Anterior cingulate cortex (tissue), 58 donors: ENCODE measurements at places on chromosomes 3 and 15.

- no peak for DNase-seq
Measured at GRCh38 chr3:169362301-169362700, 301.2 kb downstream of the MECOM start.

- DNase-seq = no peak
Measured at GRCh38 chr3:127682561-127682960, 9.8 kb downstream of the ABTB1 start.

DNA sequence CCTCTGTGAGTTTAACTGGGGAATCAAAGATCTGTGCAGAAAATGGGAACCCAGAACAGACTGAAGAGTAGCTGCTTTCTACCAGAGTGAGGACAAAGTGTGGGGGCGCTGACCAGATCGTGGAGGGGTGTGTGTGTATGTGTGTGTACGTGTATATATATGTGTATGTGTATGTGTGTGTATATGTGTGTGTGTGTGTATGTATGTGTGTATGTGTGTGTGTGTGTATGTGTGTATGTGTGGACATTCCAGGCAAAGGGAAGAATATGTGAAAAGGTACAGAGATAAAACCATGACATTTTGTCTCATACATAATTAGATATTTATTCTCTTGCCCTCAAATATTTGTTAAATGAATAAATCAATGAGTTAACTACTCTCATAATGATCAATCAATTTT, 54.9 kb upstream of the DPPA4 start:
- DNase-seq = no peak

DNA sequence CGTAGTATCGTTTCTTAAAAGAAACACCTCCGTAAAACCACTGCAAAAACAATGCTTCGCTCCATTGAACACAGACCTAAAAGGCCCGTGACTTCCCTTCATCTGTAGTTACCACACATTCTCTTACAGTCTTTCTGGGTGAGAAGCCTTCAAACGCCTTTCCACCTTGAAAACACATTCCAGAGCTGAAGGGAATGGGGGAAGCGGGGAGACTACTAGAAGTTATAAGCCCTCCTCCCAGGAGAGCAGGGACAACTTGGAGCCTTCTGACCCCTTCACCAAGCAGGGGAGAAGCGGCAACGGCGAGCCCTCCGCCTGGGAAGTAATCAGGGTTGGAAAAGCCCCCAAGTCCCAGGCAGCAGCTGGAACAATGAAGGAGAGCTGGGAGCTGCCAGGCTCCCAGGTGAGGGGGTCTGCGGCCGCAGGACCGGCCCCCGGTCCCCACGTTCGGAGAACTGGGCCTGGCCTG, 461 bp downstream of the SECISBP2L start:
- peak; percentile 65 for DNase-seq

DNA sequence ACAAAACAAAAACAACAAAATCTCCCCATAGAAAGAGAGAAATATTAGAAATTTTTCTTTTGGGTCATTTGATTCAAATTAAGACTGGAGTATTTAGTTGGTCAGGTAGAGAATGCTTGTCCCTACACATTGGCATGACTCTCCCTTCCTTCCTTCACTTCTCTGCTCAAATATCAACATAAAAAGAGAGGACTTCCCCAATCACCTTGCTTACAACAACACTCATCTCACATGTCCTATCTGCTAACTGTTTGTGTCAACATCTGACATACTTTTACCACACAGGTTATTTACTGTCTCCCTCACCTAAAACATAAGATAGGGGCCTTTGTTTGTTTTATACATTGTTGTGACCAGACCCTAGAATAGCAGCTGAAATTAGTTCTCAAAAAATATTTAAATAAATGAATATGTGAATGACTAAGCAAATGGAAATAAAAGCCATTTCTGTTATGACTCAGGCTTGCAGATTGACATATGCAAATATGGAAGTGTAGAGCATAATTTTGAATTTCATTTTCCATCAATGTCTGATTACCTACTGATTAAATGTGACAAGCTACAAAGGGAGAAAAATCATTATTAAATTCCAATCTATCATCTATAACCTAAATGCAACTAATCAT, 304.8 kb downstream of the CTNNB1 start:
- no peak for DNase-seq

DNA sequence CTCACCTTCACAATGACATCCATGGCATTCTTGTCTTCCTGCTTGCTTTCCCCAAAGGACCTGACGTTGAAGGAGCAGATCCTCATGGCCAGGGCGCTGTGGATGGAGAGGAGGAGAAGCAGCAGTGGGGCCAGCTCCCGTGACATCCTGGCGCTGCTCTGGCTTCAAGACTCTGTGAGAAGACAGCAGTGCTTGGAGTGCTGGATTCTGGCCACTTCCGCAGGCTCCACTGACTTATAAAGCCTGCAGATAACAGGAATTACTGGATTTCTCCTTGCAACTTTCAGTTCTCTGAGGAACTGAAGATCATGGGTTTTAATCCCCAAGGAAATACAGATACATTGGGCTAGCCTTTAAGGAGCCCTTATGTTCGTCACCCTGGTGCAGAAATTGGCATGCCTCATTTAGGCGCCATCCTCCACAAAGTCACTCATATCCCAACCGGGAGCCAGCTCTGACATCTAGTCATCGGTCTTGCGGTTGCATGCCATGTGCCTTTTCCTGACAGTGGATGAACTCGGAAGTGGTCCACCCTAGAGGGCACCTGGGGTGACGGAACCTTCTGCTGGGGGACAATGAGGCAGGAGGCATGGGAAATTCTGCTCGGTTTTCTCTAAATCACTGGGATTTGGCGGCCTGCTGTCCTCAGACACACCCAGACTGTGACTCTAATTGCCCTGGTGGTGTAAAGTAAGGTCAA, at the start of gene DNASE1L3:
Gene DNASE1L3, minus strand, starts transcription at position 212 of the 700 bp plus-strand sequence. Its CDS starts 66 bp downstream, at position 146.
- DNase-seq = no peak

GRCh38 chr15:46080016-46080415, 445.2 kb downstream of the SQOR start:
- DNase-seq = no peak

DNA sequence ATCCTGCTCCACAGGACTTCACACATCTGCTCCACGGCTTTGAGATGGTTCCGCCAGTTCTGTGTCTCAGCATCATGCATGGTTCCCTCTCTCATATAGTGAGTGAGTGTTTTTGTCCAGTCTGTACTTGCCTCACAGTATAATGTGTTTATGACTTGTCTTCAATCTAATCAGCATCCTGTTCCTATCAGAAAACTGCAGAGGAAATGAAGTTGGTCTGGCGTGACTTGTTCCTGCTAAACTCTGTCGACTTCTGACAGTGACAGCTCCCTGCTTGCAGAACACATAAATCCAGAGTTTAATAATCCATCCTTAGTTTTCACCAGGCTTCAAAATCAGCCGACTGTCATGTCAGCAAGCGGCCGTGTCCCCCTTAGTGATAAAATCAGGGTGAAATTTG, 222.3 kb downstream of the SLCO3A1 start:
- no peak for DNase-seq

DNA sequence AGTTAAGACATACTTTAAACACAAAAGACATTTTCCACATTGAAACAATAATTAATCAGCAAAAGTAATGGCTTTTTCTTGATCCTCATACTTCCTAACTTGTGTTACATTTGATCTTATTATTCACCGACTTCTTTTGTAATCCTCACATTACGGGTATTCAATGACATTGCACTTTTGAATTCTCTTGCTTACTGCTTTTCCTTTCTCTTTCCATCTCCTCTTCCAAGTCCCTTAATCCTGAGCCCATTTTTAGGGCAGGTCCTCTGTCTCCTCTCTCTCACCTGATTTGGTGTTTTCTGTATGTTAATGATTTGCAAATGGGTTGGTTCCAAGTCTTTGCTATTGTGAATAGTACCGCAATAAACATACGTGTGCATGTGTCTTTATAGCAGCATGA, 48.5 kb upstream of the RAP2B start:
- no peak for DNase-seq

DNA sequence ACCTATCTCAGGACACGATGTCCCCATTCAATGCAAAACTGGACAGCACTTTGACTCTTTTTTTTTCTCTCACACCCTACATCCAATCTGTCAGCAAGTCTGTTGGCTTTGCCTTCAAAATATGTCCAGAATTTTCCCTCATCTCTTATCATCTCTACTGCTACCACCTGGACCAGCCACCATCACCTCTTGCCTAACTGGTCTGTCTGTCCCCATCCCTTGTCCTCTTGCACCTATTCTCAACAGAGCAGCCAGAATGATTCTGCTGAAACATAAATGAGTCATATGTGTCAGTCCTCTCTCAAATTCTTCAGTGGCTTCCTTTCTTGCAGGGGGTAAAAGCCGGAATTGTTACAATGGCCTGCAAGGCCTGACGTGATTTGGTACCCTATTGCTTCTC, 105.8 kb downstream of the CYP19A1 start:
- DNase-seq = no peak

DNA sequence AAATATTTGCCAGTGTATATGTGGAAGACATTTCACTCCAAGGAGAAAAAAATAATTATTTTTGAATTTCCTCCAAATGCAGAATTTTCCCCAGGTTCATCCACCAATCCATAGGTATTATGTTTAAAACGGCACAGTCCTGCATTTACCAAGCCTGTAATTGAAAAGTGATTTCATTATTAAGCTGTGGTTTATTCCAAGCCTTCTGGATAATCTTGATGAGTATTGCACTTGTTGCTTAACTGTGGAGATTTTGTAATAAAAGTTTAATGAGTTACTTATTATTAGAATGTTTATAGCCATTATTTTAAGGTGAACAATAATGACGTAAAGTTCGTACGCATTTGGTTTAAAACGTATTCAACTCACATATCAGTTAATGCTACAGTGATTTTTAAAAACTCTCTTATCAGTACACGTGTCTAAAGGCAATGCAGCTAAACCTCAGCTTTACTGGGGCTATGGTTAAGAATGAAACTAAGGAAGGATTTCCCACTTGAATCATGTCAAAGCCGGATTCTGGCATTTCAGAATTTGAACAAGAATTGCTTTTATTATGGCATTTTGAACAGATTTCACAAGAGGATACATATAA, 283.9 kb downstream of the MECOM start:
- DNase-seq = no peak

DNA sequence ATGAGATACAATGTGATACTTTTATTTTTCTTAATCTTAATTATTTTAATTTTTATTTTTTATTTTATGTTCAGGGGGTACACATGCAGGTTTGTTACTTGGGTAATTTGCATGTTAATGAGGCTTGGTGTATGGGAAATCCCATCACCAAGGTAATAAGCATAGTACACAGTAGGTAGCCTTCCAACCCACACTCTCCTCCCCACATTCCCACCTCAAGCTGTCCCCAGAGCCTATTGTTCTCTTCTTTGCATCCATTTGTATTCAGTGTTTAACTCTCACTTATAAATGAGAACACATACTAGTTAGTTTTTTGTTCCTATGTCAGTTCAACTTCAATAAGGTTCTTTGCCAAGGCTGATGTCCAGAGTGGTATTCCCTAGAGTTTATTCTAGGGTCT, 1375.4 kb downstream of the NSUN3 start:
- no peak for DNase-seq

GRCh38 chr3:154842536-154842935, 237.6 kb upstream of the MME start:
- no peak for DNase-seq

DNA sequence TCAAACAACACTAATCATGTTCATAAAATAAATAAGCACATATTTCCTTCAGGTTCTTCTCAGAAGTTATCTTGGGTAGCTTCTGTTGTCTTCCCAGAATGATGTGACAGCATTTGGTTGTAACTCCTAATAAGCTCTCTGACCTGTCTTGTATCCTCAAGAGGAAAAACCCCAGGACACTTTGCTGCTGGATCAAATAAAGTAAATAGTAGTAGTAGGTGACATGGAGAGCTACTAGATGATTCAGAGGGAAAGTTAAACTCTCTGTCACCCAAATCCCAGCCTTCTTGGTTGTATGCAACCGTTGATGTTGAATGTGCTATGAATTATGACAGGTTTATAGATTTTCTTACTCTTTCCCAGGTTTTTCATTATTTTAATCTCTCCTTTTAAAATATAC, 143.0 kb downstream of the ARPP21 start:
- DNase-seq = no peak

DNA sequence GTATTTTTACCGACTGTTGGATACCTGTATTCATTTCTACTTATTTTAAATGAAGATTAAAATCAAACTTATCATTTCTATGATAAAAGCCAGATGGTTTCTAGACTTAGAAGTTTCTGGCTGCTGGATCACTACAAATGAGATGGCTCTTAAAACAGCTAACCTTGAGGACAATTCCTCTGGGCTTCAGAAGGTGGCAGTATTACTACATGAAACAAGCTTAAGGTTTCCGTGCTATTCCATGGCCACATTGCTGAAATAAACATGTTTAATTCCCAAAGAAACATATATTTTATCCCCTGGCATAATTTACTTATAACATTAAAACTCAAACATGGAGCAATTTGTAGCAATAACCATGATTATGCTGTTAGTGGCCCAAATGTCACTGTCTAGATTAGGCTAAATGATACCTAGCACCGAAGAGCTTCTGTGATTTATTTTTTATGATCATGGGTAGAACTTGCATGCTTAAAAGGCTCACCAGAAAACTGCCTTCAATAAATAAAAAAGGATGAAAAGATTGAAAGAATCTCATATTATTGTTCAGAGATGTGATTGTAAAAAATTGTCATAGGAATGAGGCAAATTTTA, 204.0 kb upstream of the NANOGP8 start:
- peak; percentile 22 for DNase-seq

- no peak for DNase-seq
Measured at GRCh38 chr3:16509721-16510619, 3.5 kb downstream of the RFTN1 start.

DNA sequence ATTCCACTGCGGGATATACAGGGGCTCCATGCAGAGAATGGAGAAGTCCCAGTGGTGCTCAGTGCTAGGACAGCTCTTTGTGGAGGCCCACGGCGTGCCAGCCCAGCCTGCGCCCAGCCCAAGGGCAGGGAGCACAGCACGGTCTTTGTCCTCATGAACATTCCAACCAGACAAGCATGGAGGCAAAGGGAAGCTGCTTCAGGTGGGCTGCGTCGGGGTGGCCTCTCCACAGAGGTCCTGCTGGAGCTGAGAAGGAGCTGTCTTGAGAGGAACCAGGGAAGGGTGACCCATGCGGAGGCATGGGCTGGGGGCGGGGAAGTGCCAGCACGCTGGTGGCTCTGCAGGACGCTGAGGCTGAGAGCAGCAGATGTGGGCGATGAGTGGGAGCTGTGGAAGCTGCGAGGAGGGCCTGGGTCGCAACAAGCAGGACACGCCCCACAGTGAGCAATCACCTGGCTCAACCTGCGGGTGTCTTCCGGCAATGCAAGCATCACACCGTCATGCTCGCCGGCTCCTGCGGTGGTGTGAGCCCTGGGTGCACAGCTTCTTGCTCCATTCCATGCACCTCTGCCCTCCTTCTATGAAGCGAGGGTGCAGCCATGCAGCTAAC, 14.0 kb upstream of the KLF15 start:
- DNase-seq = no peak

DNA sequence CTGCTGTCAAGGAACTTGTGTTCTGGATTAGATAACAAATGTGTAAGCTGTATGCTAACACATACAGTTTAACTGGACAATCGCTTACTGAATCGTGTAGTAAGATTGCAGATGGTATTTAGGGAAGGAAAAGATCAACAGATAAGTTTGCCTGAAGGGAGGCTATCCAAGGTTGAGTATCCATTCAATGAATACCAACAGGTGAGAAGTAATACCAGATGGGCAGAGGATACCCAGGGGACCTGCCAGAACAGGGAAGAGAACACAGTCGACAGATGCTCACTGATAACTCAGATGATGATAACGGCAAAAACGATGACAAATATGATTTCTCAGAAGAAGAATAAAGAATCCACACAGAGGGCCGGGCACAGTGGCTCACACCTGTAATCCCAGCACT, 3.2 kb upstream of the UACA start:
- DNase-seq = no peak
